ENCODE measurements at places on chromosomes 4 and X.
A peak's percentile ranks its signal among the peaks of the same experiment; 100 is the strongest.

DNA sequence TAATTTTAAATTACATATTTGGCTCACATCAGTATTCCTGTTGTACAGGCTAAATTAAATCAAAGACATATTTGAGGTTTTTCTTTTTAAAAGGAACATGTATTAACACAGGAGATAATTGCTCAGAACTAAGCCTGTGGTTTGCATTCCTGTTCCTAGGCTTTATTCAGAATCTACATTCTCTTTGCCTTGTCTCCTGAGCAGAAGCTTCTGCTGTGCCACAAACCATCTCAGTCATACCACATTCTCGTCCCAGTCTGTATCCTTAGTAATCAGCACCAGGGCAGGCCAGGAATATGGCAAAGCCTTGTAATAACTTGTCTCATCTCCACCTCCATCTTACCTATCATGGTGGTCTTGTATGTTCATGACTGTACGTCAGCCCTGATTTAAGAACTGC is 162.8 kb downstream of the ARHGAP24 start:
- H3K4me1 ChIP-seq = no peaks in the 10 kb centered on the region
- H3K4me3 ChIP-seq = no peak overlapping the region
- no peaks in the 10 kb centered on the region for H3K27me3 ChIP-seq
- H3K36me3 ChIP-seq = no peaks in the 10 kb centered on the region

- peak; percentile 62 for DNase-seq
- H3K36me3 ChIP-seq = no peaks in the 10 kb centered on the region
- peak overlapping the region; percentile 88 for H3K4me3 ChIP-seq
- no peak overlapping the region for H3K27ac ChIP-seq
- peaks cover 78% of the 10 kb centered on the region for H3K27me3 ChIP-seq
These were observed 1.7 kb downstream of the FRAS1 start for GRCh38 chr4:78058591-78059523.

DNA sequence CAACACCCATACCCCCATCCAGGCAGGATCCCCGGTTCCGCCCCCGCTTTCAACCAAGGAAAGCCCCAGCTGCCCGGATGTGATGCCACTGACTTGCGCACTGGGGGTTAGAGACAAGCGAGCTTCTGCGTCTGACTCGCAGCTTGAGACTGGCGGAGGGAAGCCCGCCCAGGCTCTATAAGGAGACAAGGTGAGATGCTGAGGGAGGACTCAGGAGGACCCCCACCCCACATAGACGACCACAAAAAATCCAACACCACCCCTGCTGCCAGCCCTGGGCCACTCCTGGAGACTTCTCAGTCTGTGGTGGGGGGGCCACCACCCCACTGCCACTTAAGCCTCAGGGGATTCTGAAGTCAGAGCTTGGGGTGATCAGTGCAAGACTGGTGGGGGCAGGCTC is at the start of gene MAGEA4:
TSS of gene MAGEA4 (plus strand) at position 110 of the 400 bp plus-strand sequence. CDS start 10,776 bp downstream, outside the sequence.
- no peak for DNase-seq
- H3K4me1 ChIP-seq = no peaks in the 10 kb centered on the region
- no peaks in the 10 kb centered on the region for H3K27me3 ChIP-seq
- H3K36me3 ChIP-seq = no peaks in the 10 kb centered on the region
- no peak within 1 kb of the TSS for H3K4me3 ChIP-seq

DNA sequence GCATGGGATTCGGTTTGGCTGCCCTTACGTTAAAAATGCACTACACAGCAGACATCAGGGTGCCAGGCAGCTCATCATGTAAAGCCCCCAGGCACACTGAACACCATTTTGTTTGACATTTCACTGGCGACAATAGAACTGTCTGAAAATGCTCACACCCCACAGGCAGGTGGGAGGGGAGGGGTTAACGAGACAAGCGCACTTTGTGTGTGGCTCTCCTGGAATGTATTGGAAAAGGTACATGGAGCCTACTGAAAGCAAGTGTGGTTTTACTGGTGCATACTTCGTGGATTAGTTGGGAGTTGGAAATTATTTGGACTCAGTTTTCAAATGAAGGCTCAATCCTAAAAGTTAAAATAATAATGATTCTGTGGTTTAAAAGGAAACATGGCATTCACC is 31.6 kb upstream of the PPARGC1A start:
- DNase-seq = no peak
- H3K27ac ChIP-seq = no peak overlapping the region
- no peak overlapping the region for H3K4me3 ChIP-seq
- H3K27me3 ChIP-seq = no peaks in the 10 kb centered on the region
- H3K36me3 ChIP-seq = no peaks in the 10 kb centered on the region

DNA sequence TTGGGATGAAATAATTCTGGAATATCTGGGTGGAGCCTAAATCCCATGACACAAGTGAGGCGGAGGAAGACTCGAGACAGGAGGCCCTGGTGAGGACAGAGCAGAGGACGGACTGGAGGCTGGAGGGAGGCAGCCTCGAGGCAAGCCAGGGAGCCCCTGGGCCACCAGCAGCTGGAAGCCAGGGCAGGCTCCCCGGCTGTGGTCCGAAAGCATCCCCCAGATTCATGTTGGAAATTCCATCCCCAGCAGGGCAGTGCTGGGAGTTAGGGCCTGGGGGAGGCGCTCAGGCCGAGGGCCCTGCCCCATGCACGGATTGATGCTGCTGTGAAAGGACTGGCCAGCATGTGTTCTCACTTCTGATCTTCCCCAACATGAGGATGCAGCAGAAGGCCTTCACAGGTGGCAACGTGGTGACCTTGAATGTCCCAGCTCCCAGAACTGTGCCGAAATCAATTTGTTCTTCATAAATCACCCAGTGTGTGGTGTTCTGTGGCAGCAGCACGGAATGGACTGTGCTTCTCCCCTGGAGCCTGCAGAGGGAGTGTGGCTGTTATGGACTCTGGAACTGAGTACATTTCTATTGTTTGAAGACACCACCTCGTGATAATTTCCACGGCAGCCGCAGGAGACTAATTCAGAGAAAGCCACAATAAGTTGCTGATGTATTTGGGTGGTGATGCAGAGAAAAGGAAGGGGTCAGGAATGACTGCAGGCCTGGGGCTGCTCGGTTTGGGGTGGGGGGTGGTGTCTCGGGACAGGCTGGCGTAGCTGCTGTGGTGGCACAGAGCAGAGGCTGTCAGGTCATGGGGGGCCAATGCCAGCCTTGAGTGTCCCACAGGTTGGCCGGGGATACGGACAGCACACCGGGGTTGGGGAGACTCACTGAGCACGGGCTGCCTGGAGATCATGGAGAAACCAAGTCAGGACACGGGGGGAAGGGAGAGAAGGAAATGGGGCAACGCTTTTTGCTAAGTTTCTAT is 56.9 kb downstream of the PCGF3 start:
- H3K4me1 ChIP-seq = peaks cover 4% of the 10 kb centered on the region
- peaks cover 45% of the 10 kb centered on the region for H3K36me3 ChIP-seq
- peak overlapping the region; percentile 43 for H3K27ac ChIP-seq
- no peaks in the 10 kb centered on the region for H3K27me3 ChIP-seq

DNA sequence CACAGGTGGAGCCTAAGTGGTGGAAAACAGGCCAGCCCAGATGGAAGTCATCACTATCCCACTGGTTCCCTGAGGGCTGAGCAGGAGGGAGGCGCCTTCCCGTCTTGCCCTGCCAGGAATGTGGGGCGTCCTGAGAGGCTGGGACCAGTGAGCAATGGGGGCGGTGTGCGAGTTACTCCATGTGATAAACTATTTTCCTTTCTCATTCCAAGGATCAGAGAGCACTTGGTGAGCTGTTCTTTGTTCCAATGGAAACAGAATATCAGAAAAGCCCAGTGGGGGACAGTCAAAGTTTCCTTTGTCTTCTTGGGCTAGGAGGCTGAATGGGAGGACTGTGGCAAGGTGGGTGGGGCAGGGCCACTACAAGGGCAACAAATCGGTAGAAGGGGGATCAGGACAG is 86.2 kb downstream of the NHSL2 start:
- no peak overlapping the region for H3K4me3 ChIP-seq
- peaks cover 3% of the 10 kb centered on the region for H3K4me1 ChIP-seq
- H3K27ac ChIP-seq = no peak overlapping the region
- peaks cover 30% of the 10 kb centered on the region for H3K27me3 ChIP-seq

GRCh38 chrX:130716781-130717413 is 186.1 kb downstream of the ENOX2 start:
- no peak overlapping the region for H3K27ac ChIP-seq
- H3K36me3 ChIP-seq = no peaks in the 10 kb centered on the region
- no peak for DNase-seq
- H3K4me3 ChIP-seq = no peak overlapping the region

DNA sequence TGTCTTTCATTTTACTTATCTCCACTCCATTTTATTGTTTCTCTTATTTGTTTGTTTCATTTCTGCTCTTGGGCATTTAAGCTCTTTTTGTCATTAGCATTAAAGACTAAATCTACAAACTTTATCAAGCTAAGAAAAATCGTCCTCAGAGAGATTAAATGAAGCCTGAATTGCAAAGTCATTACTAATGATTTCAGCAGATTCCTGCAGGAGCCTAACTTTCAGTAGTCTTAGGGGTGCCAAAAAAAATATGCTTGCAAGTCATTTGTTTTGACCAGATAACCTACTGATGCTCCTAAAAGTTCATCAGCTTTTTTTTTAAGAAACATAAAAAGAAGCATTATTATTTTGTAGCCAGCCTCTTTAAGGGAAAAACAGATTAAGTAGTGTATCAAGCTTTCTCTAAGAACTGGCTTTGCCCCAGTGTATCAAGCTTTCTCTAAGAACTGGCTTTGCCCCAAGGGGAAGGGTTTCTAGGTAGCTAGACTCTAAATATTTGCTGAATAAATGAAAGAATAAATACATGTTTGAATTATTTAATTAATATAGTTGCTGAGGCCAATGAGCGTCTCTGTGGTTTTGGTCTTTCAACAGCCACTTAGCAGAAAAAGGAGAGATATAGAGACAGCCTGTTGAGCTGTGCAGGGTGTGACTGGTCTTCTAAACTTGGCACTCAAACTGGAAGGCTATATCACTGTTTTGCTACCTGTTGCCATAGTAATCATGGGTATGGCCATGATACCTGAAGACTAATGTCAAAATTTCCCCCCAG is 174.2 kb downstream of the BTC start:
- H3K27ac ChIP-seq = no peak overlapping the region
- peaks cover 13% of the 10 kb centered on the region for H3K4me1 ChIP-seq
- no peak overlapping the region for H3K4me3 ChIP-seq

DNA sequence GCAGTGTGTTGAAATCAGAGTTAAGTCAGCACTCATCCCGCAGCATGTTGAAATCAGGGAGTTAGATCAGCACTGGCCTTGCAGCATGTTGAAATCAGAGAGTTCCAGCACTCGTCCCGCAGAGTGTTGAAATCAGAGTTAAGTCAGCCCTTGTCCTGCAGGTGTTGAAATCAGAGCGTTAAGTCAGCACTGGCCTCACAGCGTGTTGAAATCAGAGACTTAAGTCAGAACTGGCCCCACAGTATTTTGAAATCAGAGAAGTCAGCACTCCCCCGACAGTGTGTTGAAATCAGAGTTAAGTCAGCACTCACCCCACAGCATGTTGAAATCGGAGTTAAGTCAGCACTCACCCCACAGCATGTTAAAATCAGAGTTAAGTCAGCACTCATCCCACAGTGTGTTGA is 10.9 kb upstream of the UVSSA start:
- no peak overlapping the region for H3K4me3 ChIP-seq
- peak overlapping the region; percentile 40 for H3K27ac ChIP-seq
- DNase-seq = no peak

- H3K4me1 ChIP-seq = no peaks in the 10 kb centered on the region
- H3K36me3 ChIP-seq = peaks cover 31% of the 10 kb centered on the region
- no peak for DNase-seq
These were observed 52.1 kb downstream of the SEL1L3 start for GRCh38 chr4:25810461-25811373.

DNA sequence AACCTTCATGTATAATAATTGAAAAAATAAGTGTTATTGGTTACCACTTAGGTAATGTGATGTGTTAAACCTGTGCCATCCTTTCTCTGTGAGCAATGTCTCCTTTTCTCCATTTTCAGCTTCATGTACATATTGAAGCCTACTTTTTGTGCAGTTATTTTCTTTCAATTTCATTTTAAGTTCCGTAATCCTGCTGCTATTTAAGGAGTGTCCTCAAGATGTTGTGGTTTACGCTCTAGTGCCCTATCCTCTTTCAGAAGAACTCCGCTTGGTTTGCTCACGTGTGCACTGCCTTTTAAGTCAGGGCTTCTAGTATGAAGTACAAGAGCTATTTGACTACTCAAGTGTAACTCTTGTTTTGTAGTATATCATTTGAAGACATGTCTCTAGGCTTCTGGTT is 2253.2 kb upstream of the TENM3 start:
- DNase-seq = no peak
- H3K4me3 ChIP-seq = no peak overlapping the region
- no peak overlapping the region for H3K27ac ChIP-seq
- no peaks in the 10 kb centered on the region for H3K4me1 ChIP-seq

DNA sequence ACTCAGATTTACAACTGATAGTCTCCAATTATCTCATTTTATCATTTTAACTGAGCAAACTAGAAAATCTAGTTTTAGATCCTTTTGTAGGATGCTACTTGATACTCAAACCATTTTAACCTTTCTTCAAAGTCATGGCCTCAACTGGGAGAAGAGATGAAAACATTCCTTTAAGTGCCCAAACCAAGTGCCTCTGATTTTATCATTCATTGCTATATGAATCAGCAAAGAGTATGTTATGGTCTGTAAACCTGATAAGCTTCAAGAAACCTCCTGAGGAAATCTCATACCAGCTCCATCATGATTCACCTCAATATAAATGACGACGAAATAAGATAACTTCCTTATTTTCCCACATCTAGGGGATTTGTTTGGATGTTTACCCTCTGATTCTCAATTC is 119.9 kb downstream of the FAM13A start:
- H3K36me3 ChIP-seq = peaks cover 4% of the 10 kb centered on the region
- H3K27me3 ChIP-seq = no peaks in the 10 kb centered on the region
- no peak overlapping the region for H3K27ac ChIP-seq
- H3K4me1 ChIP-seq = peaks cover 20% of the 10 kb centered on the region

GRCh38 chr4:14783011-14783877 is 219.0 kb upstream of the CPEB2 start:
- H3K27ac ChIP-seq = peak overlapping the region; percentile 84
- H3K4me3 ChIP-seq = peak overlapping the region; percentile 17
- peaks cover 16% of the 10 kb centered on the region for H3K4me1 ChIP-seq
- H3K36me3 ChIP-seq = no peaks in the 10 kb centered on the region

DNA sequence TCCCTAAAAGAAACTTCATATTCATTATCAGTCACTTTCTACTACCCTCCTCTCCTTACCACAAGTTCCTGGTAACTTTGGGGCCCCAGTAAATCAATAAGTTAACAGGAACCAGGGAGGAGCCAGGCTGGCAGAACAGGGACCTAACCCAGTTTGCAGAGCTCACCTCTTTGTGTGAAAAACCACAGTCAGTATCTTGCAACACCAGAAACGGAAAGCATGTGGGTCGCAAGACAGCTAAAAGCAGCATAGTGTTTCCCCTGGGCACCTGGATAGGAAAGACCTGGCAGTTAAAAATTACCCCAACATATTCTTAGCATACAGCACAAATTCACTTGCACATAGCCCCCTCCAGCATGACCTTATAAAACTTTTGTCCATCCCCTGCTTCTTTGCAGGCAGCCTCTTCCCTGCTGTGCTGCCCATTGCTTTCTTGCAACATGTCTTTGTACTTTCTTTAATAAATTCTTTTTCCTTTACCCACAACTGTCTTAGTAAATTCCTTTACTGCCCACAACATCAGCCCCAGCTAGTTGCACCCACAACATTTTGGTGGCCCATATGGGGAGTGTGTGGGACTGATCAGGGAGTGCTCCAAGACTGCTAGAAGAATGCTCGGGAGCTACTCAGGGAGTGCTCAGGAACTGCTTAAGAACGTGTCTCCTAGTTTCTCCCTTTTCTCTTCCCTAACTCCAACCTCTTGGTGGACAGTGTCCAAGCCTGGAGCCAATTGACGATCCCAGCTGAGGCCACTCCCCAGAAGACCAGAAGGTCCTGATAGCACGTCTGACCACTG is 83.4 kb downstream of the MSN start:
- DNase-seq = peak; percentile 79
- H3K36me3 ChIP-seq = peaks cover 6% of the 10 kb centered on the region
- H3K27ac ChIP-seq = peak overlapping the region; percentile 57
- H3K4me3 ChIP-seq = peak overlapping the region; percentile 57

- no peak overlapping the region for H3K4me3 ChIP-seq
- H3K4me1 ChIP-seq = no peaks in the 10 kb centered on the region
- H3K27ac ChIP-seq = no peak overlapping the region
- H3K36me3 ChIP-seq = no peaks in the 10 kb centered on the region
These were observed 137.6 kb downstream of the NPNT start for GRCh38 chr4:106032851-106033286.

Data from activated CD4-positive, alpha-beta T cell treated with anti-CD3 and anti-CD28 coated beads, Interleukin-2, amount 10 ng/mL, durations not matched to agents 24 days and 14 days (primary cell).